ENCODE measurements at places on chromosomes 1 and 21.

- no peak for DNase-seq
Measured at GRCh38 chr1:84192681-84193080, 48.6 kb downstream of the PRKACB start.

DNA sequence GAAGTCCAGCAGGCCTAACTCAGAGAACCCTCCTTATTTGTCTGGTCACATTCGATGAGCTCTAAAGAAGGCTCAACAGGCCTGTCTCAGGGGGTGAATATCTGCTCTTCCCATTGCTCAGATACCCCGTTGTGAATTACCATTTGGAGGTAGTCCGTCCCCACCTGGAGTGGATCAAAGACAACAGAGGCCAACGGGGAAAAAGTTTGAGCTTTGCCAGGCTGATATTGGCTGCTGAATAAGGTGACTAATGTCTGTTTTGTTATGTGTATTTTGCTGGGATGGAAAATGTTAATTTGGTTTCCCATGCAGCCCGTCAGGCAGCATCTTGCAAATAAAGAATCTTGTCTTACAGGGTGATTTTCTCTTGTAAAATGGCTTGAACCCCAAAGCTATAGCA is 69.2 kb upstream of the EPS8L3 start:
- no peak for DNase-seq

GRCh38 chr21:27681841-27682240 is 715.0 kb upstream of the ADAMTS5 start:
- no peak for DNase-seq

DNA sequence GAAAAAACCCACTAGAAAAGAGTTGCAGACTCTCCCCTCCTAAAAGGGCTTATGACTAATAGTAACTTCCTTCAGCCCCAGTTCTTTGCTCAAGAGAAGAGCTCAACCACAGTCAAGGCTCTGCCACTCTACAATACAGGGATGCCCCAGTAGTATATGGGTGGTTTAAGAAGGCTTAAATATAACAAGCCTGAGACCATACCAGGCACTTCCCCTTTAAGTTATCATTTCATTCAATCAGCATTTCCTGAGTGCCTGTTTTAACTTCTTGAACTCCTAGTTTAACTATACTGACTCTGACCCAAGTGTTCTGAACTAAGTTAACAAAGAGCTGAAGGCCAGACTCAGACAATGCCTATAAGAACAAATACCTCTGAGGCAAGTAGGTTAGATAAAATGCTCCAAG is 19.8 kb downstream of the PRPF38A start:
- no peak for DNase-seq

DNA sequence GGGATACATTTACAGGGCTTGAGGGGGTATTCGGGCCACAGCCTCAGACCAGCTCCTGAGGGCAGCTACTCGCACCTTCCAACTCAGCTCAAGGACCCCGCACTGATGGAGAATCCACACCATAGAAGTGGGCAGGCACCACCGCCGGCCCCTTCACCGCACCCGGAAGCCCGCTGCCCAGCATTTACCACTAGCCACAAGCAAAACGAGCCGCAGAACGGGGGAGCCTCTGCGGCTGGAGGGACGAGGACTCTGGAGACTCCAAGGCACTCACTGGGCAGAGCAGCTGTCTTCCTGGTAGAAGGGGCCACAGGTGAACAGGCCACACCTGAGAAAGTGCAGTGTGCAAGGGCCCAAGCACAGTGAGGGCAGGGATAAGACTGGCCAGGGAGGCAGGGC is 5.4 kb downstream of the UBE2J2 start:
- no peak for DNase-seq

DNA sequence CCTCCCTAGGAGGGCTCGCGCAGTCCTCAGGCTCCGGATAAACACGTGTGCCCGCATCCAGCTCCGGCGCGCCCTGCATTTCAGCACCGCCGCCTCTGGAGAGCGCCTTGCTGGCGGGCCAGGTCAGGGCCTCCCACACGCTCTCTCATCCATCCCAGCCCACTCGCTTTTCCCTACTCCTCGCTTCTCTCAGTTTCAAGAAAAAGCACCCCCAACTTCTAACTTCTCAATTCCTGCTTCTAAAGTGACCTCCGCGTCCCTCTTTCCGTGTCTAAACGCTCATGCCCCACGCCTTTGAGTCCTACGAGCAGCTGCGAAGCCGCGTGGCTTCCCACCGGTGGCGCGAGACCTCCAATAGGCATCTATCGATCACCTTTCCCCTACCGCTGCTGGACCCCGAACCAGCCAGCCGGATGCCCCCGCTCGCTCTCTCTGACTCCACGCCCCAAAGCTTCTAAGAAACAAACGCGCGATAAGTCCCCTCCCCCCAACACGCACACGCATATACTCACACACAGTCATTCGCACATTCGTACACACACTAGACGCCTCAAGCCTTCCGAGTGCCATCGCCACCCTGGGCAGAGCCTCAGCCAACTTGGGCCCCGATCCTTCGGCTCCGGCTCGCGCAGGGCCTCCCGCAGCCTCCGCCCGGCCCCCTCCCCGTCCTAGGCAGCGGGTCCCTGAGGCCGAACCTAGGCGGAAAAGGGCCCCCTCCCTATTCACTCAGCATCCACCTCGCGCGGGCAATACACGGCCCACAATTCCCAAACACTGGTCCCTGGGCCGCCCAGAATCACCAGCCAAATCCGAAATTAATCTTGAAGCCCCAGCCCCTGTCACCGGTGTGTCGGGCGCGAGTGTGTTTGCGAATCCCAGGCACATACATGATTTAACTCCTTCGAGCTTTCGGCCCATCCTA is 1.1 kb downstream of the NMNAT2 start:
- DNase-seq: no peak

DNA sequence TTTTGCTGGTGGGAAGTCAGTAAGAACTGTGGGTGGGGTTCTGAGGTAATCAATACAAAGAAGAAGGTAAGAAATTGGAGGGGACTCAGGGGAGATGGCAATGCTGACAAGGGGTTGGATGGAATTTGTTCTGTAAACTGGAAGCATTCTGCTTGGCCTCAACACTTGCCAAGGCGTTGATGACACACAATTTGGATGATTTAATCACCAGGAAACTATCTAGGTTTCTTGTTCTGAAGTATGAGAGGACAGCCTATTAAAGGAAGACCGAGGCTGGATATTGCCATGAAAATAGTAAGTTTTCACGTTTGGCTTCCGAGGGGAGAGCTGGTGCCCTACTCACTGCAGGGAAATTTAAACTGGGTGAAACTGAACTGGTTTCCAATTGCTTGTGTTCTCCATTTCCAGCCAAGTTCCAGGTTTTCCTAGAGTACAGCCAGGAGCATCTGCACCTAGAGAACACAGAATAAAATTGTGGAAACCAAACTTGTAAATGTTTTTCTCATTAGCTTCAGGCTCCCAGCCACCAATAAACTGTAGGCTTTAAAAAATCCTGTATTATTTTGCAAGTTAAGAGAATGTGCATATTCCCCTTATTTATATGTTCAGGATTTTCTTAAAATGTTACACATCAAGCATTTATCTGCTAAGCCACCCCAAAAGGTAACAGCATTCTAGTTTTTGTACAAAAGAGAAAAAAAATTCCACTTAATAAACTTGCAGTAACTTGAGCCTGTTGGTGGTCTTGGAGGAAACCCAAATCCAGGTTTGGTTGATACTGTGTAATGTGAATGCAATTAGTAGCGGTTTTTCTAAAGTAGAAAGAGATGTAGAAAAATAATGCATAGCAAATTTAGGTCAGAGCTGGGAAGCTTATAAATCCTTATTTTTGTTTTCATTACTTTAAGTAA is 53.8 kb downstream of the ROR1 start:
- DNase-seq: no peak

DNA sequence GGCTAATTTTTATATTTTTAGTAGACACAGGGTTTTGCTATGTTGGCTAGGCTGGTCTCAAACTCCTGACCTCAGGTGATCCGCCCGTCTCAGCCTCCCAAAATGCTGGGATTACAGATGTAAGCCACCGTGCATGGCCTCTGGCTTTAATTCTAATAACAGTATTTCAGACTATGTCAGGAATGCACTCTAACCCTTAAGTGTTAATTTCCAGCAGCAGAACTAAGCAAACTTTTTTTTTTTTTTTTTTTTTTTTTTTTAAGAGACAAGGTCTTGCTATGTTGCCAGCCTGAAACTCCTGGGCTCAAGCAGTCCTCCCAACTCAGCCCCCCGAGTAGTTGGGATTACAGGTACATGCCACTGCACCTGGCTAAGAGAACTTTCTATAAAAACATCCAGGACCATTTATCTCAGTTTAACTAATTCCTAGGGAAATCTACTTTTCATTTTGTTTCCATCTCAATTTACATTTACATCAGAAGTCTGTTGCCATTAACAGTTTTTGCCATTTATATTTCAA is 6.5 kb downstream of the DCAF8 start:
- DNase-seq: no peak

DNA sequence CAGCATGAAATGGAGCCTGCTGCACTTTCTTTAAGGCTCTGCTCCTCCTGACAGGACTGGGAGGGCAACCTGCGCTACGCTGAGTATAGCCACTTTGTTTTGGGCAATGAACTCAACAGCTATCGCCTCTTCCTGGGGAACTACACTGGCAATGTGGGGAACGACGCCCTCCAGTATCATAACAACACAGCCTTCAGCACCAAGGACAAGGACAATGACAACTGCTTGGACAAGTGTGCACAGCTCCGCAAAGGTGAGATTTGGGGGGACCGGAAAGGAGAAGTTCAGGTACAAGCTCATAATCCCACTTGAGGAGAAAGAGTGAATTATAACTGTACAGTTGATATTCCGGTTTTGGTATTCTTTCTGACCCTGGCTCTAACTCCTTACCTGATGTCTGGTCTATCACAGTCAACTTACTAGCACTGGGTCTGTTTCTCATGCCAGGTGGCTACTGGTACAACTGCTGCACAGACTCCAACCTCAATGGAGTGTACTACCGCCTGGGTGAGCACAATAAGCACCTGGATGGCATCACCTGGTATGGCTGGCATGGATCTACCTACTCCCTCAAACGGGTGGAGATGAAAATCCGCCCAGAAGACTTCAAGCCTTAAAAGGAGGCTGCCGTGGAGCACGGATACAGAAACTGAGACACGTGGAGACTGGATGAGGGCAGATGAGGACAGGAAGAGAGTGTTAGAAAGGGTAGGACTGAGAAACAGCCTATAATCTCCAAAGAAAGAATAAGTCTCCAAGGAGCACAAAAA is 5.4 kb downstream of the ANGPTL7 start:
- DNase-seq: no peak

- no peak for DNase-seq
Measured at GRCh38 chr1:205450448-205450847, 5.4 kb downstream of the BLACAT1 start.

DNA sequence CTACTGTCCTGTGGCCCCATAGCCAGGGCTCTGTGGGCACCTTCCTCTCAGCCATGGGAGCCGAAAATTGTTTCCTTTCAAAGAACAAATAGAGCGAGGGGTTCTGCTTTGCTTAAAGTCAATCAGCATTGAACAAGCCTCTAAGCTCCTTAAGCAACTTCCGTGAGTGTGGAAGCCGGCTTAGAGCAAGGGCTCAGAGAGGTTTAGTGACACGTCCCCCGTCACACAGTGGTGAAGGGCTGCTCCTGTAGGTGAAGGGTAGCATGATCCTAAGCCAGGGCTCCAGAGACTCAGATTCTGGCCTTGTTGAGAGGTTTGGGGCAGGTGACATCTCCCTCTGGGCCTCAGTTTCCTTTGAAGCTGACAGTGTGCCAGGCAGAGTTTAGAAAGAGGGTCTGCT is 94.0 kb upstream of the WNT4 start:
- DNase-seq: no peak

DNA sequence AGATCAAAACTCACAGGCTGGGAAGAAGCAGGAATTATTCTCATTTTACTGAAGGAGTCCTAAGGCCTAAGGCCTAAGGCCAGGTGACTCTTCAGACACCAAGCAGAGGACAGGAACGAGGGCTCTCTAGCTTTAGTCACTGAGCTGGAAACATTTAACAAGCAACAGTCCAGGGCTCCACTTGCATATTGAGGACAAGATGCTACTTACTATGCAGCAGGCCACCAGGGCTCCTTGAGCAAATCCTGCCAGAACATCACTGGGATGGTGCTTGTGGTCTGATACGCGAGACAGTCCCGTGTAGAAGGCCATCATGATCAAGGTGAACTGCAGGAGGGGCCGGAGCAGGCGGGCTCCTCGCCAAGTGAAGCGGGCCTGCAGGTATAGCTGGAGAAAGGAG is 67.6 kb downstream of the PLPP3 start:
- DNase-seq: no peak

GRCh38 chr1:231558708-231559185 is 30.3 kb downstream of the TSNAX start:
- DNase-seq: no peak

- no peak for DNase-seq
Measured at GRCh38 chr1:178161516-178161915, 67.6 kb downstream of the RASAL2 start.

DNA sequence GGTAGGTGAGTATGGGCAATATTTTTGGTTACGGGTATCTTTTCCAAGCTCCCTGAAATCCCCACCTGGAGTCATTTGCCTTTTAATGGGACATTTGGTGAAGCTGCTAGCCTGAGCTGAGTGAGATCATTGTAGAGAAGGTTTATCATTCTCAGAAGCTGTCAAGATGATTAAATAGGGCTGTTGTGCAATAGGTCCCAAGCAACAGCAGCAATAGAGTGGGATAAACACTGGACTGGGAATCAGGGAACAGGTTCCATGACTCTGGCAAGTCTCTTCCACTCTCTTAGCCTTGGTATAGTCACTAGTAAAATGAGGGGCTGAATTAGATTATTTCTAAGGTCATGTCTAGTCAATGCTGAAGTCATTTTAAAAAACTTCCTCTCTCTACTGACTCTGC is 30.3 kb upstream of the FAM78B start:
- no peak for DNase-seq

- no peak for DNase-seq
Measured at GRCh38 chr1:230212405-230212936, 145.4 kb downstream of the GALNT2 start.

DNA sequence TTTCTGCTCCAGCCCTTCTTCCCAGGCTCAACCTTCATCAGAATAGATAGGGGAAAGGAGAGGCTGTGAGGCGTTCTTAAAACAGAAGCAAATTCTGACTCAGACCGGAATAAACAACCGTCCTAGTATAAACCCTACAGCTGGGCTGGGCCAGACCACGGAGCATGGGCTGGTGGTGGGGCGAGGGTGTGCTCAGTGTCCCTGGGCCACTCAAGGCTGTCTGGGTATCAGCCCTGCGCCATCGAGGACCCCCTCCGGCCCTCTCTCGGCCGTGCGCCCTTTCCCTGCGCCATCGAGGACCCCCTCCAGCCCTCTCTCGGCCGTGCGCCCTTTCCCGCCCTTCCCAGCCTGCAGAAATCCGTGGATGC is 36.0 kb downstream of the CAPN2 start:
- no peak for DNase-seq

All from activated CD4-positive, alpha-beta T cell treated with anti-CD3 and anti-CD28 coated beads, Interleukin-2, amount 50 U/mL, for 24 hours (primary cell).